ENCODE measurements at places on chromosomes 5 and 9.

DNA sequence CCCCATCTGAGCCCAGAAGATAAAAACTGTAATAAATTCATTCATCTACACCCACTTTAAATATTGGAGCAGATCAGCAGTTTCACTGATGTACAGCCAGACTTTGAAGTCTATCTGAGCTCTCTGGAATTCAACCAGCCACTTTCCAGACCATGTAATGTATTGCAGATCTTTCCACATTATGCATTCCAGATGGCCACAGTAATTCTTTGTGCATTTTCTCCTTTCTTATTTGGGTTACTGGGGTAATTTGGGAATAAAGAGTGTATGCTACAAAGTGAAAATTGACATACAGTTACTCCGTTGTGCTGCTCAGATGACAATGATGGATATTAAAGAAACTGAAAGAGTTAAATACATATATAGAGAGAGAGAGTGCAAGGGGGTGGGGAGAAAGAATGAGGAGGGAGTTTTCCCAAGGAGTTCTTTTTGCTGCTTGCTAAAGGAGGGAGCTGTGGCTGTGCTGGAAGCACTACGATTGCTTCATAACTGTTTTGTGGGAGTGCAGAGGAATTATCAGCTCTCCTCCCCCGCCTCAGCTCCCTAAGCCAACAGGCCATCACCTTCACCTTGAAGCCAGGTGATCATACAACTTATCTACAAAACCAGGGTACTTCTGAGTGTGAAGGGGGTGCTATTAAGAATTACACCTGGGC is 152.8 kb downstream of the GAS1 start:
- DNase-seq, result no peak

DNA sequence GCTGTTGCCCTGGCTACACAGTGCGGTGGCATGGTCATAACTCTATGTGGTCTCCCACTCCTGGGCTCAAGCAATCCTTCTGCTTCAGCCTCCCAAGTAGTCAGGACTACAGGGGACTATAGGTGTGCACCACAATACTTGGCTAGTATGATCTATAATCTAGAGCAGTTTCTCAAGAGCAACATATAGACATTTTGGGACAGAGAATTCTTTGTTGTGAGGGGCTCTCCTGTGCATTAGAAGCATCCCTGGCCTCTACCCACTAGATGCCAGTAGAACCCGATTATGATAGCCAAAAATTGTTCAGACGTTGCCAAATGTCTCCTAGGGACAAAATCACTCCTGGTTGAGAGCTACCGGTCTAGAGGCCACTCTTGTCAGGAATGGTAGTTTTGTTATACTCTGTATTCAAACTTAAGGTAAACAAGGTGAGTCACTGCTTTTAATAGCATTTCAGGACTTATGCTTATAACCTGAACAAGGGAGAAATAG is 7.2 kb downstream of the ANKHD1 start:
- DNase-seq, result no peak

- no peak for DNase-seq
Observed at GRCh38 chr9:98314381-98315066, 59.1 kb upstream of the TBC1D2 start.

GRCh38 chr9:16214677-16215352 is 655.7 kb downstream of the BNC2 start:
- no peak for DNase-seq

DNA sequence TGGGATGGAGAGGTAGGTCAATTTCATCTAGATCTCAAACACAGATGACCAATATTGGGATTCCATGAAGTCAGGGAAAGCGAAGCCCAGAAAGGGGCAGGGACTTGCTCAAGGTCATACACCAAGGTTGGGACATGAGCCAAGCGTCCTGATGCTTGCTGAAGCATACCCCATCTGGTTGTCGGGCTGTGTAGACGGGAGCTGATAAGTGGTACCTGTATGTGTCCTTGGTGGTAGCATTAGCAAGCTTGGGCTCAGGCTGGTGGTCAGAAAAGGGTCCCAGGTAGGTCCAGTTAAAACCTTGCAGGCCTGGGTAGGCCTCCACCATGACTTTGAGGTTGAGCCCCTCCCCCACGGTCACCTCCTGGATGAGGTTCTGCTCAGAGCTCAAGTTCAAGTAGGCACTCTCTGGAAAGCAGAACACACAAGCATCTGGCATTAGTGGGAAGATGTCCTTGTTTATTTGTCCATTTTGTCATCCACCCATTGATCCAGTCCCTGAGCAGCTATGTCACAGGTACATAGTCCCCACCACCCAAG is 13.2 kb downstream of the CSF1R start:
- no peak for DNase-seq

DNA sequence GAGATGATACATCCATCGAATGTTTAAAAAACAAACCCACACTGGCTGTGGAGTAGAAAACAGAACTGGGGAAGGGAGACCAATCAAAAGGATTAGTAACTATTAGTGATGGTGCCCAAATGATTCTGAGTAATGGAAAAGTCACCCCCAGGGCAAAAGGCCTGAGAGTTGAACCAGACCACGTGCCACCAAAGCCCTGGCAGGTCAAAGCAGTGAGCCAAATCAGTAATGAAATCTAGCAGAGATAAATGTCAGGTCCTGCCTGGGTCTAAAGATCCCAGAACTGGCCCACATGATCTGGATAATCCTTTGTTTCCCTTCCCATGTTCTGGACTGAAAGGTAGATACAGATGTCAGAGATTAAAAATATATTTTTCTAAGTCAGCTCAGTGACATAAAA is 9.4 kb downstream of the OTULINL start:
- no peak for DNase-seq

- no peak for DNase-seq
Observed at GRCh38 chr5:16467363-16468219, 2.0 kb upstream of the ZNF622 start.

DNA sequence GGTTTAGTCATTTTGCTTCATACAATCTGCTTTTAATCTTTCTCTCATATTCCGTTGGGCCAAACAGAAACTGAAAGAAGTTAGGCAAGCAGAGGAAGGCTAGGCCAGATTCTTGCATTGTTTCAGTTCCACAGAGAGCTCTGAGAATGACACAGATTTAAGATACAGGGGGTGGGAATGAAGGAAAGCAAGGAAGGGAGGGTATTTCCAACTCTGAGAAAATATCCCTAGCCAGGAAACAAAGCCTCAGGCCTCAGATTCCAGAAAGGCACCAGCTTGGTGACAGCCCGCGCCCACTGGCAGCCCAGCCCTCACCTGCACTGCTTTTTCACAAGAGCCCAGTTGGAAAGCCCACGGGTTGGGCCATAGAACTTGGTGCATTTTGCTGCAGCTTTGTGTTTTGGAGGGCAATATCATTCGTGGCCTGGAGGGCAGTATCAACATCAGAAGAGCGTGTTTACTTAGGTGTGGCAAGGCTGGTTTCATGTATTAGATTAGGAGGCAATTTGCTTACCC is 63.5 kb downstream of the ENC1 start:
- DNase-seq, result no peak

- no peak for DNase-seq
Observed at GRCh38 chr9:70607329-70607728, 192.9 kb upstream of the KLF9 start.

- DNase-seq, result no peak
Observed at GRCh38 chr5:145554399-145554798, 280.7 kb downstream of the PRELID2 start.

- DNase-seq, result no peak
Observed at GRCh38 chr9:18348083-18348475, 125.9 kb upstream of the ADAMTSL1 start.

DNA sequence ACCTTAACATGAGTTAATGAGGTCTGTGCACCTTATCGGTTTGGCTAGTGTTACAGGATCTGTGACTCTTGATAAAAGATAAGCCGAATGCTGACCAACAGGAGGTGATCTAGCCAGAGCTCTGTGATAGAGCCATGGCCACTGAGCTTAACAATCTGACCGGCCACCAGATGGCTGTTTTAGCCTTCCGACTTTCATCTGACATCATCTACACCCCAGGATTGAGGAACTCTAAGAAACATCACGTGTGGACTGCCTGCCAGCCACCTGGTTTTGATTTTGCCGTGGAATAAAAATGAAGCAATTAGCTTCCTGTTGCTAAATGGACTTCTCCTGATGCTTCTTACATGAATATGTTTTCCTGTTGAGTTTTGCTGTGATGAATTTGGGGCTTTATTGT is 281.3 kb downstream of the CEMIP2 start:
- DNase-seq, result no peak

- no peak for DNase-seq
Observed at GRCh38 chr5:149238540-149238939, 33.1 kb upstream of the AFAP1L1 start.

GRCh38 chr5:30581198-30581935 is 612.1 kb upstream of the CDH6 start:
- no peak for DNase-seq

DNA sequence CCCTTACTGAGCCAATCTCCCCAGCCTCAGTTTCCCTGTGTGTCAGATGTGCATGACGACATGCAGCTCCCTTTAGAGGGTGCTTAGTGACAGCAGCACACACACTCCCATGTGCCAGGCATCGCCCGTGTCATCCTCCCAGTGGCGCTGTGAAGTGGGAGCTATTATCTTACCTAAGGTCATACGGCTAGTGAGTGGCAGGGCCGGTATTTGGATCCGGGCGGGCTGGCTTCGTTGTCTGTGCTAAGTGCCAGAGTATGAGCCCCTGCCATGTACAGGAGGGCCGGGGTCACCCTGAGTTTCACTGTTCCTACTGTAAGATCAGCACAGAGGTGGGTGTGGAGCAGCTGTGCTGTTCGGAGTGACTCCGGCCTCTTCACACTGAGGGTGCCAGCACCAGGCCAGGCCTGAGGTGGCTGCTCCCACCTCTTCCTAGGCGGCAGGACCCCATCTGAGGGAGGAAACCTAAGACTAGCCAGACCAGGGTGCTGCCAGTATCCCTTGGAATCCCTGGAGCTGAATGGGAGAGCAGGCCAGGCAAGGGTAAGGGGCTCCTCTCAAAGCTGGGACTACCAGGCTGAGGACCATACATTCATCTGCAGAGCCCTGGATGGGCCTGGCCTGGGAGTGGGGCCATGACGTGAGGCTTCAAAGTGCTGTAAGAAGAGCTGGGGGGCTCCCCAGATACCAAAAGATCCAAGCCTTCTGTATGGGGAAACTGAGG is 22.5 kb downstream of the AQP7 start:
- DNase-seq, result no peak

- DNase-seq, result no peak
Observed at GRCh38 chr5:380701-381309, 59.3 kb downstream of the AHRR start.

GRCh38 chr5:170757182-170757601 is 26.3 kb upstream of the GABRP start:
- DNase-seq, result no peak

DNA sequence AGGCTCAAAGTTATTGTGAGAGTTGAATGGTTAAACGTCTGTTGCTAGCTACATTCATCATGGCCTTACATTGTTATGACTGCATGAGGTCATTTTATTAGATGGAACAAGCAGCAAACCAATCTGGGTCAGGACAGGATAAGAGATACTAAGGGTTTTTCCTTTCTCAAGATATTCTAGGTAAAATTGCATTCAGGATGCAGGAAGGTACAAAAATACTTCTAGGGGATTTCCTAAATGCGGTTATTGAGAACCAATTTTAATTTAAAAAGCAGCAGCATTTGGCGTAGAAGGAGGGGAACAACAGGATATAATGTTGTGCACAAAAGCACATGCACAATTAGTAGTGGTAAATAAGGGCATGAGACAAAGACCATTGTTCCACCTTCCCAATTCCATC is 39.2 kb upstream of the LURAP1L start:
- DNase-seq, result no peak

GRCh38 chr9:79946712-79947111 is 374.9 kb downstream of the TLE4 start:
- DNase-seq, result no peak

GRCh38 chr5:77852514-77853352 is 76.6 kb upstream of the TBCA start:
- no peak for DNase-seq

DNA sequence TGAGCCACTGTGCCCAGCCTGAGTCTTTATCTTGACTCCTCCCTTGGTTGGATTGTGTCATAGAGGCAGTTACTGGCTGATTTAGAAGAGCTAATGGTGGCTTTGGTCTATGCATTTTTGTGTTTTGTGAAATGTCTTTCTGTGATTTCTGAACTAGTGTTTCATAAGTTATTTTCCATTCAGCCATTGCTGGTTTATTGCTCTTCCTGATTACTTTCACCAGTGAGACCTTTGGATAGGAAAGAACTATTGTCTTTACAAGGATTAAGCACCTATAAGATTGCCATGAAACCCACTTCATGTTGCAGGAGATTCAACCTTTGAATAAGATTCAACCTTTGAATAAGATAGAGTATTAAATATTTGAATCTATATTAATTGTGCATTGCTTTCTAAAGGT is 8.7 kb upstream of the HAPLN1 start:
- no peak for DNase-seq

DNA sequence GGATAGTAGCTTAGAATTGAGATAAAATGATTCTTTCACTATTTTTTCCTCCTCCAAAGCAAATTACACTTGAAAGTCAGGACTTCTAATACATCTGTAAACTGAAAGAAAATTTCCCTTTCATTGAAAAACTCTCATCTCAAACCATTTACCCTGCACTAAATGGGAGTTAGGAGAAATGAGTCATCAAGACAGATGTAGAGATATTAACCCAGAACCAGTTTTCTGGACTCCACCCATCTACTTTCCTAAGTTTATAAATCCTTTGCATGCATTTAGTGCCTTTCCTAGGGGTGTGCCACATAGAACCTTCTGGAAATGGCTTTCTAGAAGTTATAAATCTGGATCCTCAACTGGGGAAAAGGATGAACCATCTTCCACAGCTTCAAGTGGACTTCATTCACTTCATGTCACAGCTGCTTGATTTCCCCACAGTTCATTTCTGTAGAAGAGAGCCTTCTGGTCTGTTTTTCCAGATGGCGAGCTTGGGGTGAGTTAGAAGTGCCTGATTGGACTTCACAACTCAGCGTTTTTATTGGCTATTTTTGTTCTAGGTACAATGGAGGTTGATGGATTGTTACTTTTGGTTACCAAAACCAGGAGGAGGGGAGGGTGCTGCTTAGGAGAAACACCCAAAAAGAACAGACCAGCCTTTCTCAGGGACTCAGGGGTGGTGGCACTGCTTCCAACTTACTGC is 72.5 kb upstream of the GPR151 start:
- DNase-seq, result no peak

DNA sequence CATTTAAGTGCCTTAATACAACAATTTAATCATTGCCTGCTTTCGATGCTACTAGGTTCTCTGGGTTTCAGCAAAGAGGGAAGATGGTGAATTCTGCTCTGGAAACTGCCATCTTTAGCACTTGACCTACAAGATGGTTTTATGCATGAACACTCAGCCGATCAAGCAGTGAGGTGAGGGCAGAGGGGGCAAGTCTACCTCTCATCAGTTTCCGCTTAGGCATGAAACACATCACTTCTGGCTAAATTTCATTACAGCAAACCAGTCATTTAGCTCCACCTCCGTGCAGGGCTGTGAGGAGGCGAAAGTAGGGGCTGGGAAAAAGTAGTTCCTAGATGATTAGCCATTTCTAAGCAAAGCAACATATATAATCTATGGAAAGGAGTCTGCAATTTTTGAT is 1018.0 kb downstream of the CDH18 start:
- no peak for DNase-seq

- DNase-seq, result no peak
Observed at GRCh38 chr9:19926774-19927173, 137.9 kb upstream of the SLC24A2 start.

All from stimulated activated CD8-positive, alpha-beta memory T cell treated with anti-CD3 and anti-CD28 coated beads, Interleukin-12 subunit alpha, Interleukin-12 subunit beta, amount 100 ng/mL, for 1 hour (primary cell).